ENCODE measurements at places on chromosomes 1 and 21.
A peak's percentile ranks its signal among the peaks of the same experiment; 100 is the strongest.

DNA sequence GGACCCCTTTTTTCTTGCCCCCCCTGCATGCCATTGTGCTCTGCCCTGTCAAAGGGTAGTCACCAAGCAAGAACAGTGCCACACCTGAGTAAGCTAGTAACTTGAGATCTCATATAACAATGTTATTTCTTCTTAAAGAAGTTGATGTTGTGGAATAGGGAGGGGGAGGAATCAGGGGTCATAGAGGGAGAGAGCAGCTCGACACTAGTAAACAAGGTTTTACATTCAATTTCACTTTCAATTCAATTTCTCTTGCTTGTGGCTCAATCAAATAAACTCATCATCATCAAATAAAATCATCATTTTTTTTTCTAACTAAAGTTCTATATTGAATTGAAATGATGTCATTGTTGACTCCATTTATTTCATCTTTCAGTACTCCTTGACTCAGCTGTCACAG, 106.4 kb downstream of the CRB1 start:
- no peak for DNase-seq

GRCh38 chr21:35579520-35580293, 480.6 kb downstream of the SETD4 start:
- no peak for DNase-seq

- no peak for DNase-seq
Measured at GRCh38 chr1:25971811-25972180, 26.1 kb downstream of the PAFAH2 start.

DNA sequence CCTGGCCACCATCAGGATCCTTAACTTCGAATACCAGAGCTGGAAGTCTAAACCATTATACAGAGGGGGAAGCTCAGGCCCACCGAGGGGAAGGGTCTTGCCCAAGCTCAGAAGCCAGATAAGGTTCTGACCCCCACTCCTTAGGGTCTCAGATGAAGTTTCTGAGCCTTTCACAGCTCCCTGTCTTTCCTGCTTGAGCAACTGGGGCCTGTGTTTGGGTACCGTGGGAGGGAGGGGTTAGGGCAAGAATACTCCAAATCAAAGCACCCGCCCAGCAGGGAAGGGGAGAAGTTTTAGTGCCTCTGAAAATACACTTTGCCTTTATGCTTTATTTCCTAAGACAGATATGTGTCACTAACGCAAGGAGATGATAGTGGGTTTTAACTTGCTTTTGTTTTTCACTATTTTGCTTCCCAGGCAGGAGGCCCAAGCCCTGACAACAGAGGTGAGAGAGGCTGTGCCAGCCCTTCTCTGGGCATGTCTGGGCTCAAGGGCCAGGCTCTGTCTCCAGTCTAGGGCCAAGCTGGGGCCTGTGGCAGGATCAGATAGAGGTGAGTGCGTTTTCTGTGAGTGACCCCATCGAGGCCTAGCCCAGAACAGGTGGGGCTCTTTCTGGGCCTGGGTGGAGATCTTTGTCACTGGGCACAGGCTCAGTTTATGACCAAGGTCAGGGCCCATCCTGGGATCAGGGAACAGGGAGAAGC, 20.5 kb upstream of the TENT5B start:
- no peak for DNase-seq

DNA sequence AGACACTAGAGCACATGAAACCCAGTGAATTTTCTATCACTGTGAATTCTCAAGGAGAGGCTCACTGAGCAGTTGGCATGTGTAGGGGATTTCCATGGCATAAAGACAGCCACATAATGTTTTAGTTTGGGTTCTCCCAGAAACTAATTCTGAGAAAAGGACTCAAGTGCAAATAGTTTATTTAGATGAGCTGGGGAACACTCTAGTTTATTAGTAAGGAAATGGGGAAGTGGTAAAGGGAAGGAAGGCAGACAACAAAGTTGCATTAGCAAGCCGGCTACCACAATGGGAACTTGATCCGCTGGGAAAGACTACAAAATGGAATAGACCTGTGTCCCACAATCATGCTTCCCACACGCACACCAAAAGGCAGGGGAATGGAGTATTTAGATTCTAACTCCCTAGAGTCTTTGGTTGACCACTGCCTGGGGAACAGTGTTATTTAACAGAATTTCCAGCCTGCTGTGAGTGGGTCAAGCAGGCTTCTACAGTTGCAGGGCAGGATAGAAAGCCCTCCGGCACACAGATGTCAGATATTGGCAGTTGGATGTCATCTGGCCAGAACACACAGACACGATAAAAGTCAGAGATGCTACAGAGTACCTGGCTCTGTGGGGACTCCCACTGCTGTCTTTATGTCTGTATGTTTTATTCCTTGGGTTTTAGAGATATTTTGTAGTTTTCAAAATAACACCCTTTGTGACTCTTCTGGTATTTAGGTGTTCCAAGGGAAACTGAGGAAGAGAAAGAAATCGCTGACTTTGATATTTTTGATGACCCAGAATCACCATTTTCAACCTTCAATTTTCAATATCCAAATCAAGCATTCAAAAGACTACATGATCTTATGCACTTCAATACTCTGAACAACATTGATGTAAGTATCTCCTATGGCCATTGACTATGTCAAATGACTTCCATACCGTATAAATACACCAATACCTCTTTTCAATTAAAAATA, 150.1 kb downstream of the PLA2G4A start:
- DNase-seq: no peak

DNA sequence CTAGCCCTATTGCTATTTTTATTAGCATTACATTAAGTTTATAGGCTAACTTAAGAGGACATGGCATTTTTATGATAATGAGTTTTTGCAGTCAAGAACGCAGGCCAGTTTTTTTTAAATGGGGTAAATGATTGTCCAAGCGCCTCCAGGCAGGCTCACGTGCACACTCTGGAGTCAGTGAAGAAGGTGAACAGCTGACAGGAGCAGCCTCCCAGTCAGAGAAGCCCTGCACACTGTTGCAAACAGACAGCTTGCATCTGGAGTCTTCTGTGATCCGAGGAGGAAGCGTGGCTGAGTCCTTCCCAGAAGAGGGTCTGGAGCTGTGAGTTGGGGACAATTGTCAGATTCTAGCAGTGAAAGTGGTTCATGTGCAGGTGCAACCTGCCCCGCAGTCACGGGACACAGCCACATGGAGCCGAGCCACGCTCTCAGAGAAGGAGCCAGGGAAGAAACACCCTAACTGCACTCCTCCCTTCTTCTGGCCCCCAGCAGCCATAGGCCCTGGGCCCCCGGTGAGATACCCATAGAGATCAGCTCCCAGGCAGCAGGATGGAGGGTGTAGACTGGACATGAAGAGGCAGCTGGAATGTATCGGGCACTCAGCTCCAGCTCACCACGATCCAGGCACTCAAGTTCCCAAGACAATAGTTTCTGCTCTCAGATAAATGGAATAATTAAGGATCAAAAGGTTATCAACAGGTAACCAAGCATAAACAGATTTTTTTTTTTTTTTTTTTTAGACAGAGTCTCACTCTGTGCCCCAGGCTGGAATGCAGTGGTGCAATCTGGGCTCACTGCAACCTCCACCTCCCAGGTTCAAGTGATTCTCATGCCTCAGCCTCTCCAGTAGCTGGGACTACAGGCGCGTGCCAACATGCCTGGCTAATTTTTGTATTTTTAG, 26.4 kb downstream of the CAPN2 start:
- DNase-seq: peak; percentile 81

DNA sequence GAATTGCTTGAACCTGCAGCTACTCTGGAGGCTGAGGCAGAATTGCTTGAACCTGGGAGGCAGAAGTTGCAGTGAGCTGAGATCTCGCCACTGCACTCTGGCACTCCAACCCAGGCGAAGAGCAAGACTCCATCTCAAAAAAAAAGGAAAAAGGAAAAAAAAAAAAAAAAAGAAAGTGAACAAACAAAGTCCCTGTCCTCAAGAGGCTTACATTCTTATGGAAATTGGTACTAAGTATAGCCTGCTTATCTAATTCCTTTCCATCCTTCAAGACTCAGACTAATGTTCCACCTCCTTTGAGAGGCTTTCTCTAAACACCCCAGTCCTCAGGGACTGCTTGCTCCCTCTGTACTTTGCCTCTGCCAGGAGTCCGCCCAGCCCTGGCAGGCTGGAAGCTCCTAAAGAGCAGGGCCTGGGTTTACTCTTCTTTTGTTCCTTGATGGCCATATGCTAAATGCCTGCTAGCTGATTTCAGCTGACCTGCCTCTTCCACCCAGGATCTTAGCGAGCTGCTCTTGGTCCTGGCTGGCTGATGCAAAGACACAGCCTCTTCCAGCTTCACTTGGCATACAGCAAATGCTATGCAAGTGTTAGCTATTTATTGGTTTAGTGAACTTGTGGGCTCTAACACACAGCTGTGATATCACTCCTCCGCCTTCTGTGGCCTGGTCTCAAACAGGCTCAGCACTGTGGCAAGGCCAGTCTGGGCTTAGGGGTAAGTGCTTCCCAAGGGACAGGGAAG, 9.8 kb downstream of the SLC9A1 start:
- DNase-seq: no peak

DNA sequence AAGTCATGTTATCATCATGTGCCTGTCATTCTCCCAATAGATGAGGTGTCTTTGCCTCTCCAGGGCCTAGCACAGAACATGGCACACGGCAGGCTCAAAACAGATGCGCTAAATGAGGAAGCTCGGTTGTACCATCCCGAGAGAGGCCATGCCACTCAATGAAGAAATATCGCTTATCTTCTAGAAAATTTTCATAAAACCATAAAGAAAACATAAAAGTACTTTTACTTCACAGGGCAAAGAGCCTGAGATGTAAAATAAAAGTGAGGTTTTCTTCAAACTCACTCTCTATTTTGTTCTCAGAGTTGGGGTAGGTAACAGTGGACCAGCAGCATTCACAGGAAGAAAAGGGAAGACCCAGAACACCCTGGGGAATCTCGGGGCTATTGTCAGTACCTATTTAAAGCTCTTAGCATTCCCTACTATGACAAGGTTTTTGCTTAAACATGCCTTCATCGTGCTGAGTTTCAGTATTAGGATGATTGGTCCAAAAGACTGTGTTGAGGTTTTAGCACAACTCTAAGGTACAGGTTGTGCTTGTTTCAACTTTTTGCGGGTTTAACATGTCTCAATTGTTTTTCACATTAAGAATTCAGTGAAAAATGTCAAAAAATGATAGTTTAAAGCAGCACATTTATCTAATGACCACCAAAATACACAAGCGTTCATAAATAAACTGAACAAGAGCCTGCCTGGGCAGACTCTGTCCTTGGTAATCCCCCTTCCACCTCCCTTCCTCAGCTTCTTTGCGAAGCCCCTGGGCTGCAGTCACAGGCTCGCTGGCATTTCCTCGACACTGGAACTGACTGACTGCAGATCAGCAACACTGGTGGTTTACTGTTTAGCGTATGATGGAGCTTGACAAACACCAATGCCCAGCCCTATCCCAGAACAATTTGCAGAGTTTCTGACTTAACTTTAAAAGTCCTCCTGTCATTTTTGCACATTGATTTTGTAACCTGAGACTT, 55.6 kb downstream of the COQ8A start:
- no peak for DNase-seq

DNA sequence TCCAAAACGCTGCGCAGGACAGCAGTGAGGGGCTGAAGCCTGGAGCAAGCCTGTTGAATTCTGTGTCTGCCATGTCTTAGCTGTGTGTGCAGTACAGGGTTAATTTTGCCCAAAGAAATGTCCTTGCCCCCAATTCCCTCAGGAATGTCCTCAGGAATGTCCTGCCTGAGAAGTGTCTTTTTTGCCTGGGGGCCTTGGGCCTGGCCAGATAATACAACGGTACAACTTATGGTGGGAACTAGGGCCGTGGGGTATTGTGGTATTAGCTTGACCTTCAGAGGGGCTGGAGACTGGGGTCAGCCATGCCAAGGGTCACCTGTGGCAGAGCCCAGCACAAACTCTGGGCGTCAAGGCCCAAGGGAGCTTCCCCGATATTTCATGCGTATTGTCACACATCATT, 107.7 kb downstream of the AJAP1 start:
- DNase-seq: no peak

All from renal pelvis (tissue), 12 donors.